NT2/D1 (cell line): ENCODE measurements at places on chromosomes 5 and 9.

DNA sequence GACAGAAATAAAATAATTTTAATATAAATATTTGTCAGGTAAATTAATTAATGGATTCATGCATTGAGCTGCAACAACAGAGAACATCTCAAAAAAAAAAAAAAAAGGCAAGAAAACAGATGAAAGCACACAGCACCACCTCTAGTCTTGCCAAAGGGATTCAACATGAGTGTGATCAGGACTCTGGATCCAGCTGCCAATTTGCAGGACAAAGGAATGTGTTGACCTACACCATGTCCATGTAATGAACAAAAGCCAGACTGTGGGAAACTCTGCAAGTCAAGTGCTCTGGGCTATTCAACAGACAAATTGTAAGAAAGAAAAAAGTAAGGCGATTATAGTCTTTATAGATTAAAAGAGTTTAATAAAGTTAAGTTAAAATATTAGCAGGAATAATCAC lies 769.3 kb downstream of the TLR4 start:
- peak; percentile 70 for DNase-seq

GRCh38 chr5:41510176-41510831 lies at the start of gene PLCXD3:
PLCXD3 (minus strand) TSS chr5:41510601; CDS start chr5:41510526, 75 bp downstream.
- no peak for DNase-seq

- no peak for DNase-seq
These were observed 714 bp upstream of the CETN3 start for GRCh38 chr5:90410178-90410762.

DNA sequence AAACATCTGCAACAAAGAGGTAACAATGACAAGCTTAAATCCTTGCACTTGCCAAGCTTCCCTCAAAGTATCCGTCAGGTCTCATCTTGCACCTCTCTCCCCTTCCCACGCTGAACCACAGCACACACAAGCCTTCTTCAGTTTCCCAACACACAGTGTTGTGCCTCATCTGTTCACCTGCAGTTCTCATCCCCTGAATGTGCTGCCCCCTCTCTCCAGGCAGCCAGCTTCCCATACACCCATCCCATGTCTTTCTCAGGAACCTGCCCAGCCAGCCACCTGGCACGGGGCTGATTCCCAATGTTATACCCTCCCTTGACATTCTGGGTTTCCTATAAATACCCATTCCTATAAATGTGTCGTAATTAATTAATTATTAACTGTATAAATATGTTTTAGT lies 314.8 kb downstream of the PRELID2 start:
- DNase-seq, result no peak

DNA sequence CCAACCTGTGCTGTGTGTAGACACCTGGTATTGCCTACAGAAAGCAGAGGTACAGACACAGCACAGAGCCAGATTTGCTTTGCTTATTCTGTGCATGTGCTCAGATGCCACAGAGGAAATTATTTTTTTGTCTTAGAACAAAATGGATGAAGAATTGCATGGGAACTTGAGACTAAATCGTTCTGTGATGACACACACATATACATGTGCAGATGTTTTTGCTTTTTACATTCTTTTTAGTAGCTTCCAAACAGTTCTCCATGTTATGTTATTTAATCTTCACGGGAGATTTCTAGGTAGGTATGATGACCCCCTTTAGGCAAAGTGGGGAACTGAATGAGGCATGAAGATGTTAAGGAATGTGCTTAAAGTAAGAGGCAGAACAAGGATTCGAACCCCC lies 221.5 kb upstream of the PANK3 start:
- DNase-seq, result no peak

GRCh38 chr9:103721056-103721455 lies 373.1 kb upstream of the SMC2 start:
- DNase-seq, result no peak

DNA sequence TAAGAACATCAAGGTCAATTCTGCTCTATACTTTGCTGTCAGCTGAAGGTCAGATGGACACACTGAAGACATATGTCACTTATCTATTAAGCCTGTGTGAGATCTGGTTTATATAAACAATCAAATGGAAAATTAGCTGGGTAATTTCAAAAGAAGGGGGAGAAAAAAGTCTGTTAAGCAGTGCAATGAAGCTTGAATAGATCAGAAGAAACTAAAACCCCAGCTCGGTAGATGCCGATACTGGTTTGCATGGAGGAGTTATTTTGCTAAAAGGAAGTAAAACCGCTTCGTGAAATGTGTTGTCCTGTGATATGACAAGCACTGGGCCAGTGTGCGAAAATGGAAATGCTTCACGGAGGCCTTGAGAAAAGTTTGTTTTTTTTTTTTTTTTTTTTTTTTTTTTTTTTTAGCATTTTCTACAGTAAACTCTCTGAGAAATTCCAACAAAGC lies 148.8 kb downstream of the MEF2C start:
- DNase-seq, result no peak

DNA sequence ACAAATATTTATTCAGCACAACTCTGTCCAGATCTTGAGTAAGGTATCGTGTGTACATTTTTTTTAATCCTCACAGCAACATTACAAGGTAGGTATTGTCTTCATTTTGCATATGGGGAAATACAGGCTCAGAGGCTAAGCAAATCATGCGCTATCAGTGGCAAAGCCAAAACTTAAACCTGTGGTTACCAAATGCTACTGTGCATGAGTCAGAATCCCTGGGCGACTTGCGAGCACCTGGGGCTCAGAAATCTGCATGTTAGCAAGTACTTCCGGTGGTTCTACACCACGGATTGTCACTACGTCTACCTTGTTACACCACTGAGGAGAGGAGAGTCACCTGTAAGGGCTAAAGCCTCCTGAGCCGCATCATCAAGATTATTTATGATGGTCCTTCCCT lies 21.3 kb downstream of the C5orf58 start:
- no peak for DNase-seq

GRCh38 chr5:168434001-168434400 lies 52.3 kb upstream of the RARS1 start:
- DNase-seq, result no peak

DNA sequence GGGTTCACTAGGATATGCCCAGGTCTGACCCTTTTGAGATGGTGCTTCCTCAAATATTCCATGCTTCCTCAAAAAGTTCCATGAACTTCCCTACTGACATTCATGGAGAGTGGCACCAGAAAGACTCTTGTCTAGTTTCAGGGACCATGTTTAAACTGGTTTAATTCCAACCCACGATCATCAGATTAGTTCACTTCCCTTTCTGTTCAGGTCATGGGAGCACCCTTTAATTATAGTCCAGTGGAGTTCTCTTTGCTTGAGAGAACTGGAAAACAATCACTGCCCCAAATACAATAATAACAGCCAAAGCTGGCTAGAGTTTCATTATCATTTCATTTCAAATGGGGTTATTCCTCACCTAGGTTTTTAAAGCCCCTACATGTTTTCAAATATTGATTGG lies 9.7 kb upstream of the ERBIN start:
- no peak for DNase-seq

DNA sequence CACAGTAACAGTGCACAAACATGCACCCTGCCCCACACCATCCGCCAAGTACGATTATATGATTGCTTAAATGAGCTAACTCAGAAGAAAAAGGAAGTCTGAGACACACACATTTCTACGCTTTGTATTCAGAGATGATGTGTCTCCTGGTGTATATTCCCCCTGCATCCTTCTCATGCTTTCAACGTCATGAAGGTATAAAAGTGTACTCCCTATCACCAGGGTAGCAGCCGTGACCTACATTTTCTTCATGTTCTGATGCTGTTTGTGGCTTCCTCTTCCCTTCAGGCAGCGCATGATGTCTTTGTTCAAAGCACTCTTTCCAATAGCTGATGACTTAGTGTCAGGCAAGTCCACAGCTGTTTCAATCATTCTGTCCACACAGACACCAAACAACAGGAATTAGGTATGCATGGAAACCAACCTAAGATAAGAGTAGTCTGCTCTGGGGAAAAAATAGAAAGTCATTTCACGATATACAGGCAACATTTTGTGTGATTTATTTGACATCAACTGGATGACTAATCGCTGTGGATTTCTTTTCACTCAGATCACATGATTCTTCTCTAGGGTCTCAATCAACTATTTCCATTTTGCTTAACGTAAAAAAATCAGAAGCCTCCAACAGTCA lies 269.4 kb upstream of the PTGER4 start:
- DNase-seq, result no peak

- DNase-seq, result no peak
These were observed 414.5 kb downstream of the ACTL7B start for GRCh38 chr9:108441251-108441650.

GRCh38 chr9:137534256-137535119 lies 15.7 kb downstream of the PNPLA7 start:
- peak; percentile 50 for DNase-seq

- no peak for DNase-seq
These were observed 74.7 kb downstream of the NTRK2 start for GRCh38 chr9:84744195-84744594.
